Stimulated activated CD4-positive, alpha-beta T cell treated with anti-CD3 and anti-CD28 coated beads, Interleukin-1b, Interleukin-23, amount 100 ng/mL, for 24 hours (primary cell): ENCODE measurements at places on chromosomes 1 and 21.

DNA sequence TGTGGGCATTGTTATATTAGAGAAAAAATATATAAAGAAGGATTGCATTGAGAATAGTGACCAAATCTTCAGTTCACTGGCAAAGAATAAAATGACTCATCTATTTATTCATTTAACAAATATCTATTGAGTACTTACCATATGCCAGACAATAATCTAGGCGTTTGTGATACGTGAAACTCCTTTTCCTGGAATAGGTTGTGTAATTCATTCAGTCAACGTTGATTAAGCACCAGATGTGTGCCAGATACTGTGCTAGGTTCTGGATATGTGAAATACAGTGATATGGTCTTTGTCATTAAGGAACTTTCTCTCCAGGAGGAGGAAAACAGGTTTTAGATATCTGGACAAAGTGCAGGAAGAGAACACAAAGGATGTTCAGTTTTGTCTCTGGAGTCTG, 344.5 kb downstream of the RWDD3 start:
- DNase-seq, result no peak

GRCh38 chr1:159941591-159942560, 3.5 kb downstream of the IGSF9 start:
- DNase-seq, result no peak

- DNase-seq, result no peak
Observed at GRCh38 chr1:235552146-235552716, 48.0 kb upstream of the B3GALNT2 start.

DNA sequence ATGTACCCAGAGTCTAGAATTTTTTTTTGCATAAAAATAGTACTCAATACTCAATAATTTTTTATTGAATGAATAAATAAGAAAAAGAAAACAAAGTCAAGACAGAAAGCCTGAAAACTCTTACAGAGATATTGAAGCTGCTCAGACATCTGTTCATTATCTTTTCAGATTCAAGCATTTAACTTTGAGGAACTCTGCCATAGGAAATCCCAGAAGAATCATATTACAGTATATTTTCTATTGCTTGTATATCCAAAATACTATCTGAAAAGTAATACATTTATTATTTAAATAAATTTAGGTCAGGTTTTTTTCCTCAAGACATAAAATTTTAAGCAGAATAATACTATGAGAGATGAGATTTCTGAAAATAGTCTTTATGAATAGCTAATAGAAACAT, 755.9 kb upstream of the ADGRL4 start:
- DNase-seq, result no peak

- DNase-seq, result no peak
Observed at GRCh38 chr21:43937051-43937832, 72.2 kb downstream of the AGPAT3 start.

- DNase-seq, result no peak
Observed at GRCh38 chr1:233389169-233389568, 61.6 kb downstream of the MAP3K21 start.

DNA sequence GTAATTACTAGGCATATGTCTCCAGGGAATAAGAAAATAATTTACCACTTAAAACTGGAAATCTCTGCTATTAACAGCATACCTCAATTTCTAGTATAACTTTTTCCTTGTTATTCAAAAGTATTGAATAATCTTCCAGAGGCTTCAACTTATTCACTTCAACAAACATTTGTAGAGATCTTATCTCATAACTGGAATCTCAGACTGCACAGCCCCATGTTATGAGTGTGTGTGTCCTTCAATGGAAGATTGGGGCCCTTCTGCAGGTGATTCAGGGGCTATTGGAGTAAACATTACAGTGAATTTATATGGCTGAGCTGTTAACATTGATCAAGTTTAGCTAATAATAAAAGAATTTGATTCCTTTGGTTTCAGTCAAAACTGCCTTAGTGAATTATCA, 946.1 kb downstream of the TTLL7 start:
- DNase-seq, result no peak

DNA sequence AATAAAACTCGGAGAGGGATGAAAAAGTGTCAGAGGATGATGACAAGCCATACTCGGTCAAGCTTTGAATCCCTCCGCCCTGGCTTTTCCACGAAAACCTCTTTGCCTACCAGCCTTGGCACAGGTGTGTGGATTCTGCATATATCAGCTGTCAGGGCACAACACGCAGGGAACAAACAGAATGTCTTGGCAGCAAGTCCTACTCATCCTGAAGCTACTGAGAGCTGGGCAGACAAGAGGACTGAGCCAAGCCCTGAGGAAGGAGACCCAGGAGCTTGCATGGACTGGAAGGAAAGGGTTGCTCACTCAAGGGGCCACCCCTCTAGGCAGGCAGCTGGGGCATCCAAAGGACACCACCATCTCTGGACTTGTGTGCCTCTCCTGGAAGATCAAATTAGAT, 132.4 kb downstream of the HMGB4 start:
- no peak for DNase-seq

GRCh38 chr21:39000496-39000895, 182.8 kb downstream of the PSMG1 start:
- DNase-seq, result no peak

GRCh38 chr21:38806153-38806941, 618 bp downstream of the ETS2 start:
- DNase-seq, result no peak

- DNase-seq, result no peak
Observed at GRCh38 chr1:202357506-202357905, 9.0 kb downstream of the PPP1R12B start.

DNA sequence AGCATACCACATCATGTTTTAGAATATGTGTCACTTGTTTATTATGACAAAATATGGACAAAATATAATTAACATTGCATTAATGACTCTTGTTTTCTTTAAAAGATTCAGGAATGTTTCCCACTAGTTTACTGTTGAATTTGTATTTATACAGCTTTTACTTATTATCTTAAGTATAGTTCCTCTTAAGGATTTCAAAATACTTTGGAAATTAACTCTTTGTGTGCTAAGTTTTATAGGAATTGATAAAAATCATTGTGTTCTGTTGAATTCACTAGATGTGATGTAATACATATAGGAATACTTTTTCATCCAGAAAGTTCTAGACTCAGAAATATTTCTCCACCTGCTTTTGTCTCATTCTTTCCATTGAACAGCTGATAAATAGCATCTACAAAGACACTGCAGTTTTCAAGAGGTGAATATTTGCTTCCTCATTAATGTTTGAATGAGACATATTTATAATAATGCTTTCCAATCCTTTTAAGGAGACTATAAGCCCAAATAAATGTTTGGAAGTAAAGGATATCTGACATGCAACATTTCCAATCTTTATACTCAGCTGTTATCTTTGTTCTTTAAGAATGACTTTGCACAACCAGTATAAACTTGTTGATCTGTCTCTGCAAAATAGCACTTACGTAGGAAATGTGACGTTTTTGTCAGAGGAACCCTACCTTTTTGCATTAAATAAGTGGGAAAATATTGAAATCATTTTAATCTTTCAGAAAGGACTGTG, 38.4 kb upstream of the SAMSN1 start:
- no peak for DNase-seq

GRCh38 chr1:207333009-207333600, 11.6 kb downstream of the CD55 start:
- DNase-seq, result no peak

- DNase-seq, result no peak
Observed at GRCh38 chr1:37726751-37727585, 34.7 kb downstream of the CDCA8 start.

DNA sequence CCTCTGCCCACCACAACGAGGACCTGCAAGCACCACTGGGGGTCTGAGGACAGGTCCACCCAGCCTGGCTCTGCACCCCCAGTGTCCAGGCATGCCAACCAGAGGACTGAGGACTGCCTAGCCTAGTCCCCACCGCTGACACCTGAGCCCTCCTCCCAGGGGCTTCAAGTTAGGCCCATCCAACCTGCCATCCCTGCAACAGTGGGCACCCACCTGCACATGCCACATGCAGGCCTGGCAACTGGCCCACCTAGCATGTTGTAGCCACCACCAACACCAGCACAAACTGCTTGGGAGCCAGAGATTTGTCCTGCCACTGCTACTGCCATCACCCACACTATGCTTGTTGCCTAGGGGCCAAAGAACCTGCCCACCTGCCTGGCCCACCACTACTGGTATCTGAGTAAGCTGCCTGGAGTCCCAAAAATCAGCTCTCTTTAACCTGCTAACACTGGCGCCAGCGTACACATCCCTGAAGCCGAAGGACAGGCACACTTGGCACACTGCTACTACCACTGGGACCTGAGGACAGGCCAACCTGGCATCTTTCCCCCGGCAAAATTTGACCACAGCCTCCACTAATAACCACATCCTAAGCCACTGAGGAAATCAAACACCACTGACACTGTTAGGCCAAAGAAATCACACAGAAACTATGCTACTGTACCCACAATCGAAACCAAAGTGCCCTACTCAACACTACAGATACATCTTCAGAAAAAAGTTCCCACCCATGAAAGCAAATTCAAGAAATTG, 61.5 kb downstream of the PSMG1 start:
- DNase-seq, result no peak

GRCh38 chr1:9717193-9718005, 65.9 kb downstream of the PIK3CD start:
- DNase-seq, result peak; percentile 48

DNA sequence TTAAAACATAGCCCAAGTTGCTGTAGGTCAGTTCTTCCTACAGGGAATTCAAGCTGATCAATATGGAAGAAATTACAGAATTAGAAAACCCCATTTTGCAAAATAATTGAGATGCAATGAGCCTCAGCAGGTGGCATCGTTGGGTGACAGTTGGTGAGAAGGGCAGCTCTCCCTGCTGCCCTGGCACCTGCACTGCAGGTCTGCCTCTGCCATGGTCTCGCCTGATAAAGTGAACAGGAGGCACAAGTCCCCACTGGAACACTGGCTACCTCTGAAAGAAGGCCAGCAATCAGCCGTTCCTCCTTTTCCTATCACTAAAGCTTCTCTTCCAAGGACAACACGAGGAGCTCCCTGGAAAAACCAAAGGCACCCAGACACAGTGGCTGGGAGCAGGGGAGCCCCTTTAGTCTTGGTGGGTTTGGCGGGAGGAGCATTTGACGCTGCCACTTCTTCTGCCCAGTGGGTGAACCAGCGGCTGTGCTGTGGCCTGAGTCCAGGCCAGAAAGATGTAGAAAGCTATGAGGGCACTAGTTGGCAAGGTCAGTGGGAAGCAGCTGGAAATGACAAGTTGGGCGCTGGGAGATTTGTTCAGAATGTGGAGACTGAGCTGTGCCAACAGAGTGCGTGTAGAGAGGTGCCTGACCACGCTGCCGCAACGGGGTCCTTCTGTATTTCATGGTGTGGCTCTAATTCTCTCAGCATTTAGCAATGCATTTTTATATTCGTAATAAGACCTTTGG, 93.1 kb downstream of the RIPK4 start:
- DNase-seq, result no peak

- DNase-seq, result no peak
Observed at GRCh38 chr1:226981386-226981817, 41.3 kb downstream of the COQ8A start.

- DNase-seq, result no peak
Observed at GRCh38 chr1:183239793-183240525, 53.9 kb downstream of the LAMC2 start.

DNA sequence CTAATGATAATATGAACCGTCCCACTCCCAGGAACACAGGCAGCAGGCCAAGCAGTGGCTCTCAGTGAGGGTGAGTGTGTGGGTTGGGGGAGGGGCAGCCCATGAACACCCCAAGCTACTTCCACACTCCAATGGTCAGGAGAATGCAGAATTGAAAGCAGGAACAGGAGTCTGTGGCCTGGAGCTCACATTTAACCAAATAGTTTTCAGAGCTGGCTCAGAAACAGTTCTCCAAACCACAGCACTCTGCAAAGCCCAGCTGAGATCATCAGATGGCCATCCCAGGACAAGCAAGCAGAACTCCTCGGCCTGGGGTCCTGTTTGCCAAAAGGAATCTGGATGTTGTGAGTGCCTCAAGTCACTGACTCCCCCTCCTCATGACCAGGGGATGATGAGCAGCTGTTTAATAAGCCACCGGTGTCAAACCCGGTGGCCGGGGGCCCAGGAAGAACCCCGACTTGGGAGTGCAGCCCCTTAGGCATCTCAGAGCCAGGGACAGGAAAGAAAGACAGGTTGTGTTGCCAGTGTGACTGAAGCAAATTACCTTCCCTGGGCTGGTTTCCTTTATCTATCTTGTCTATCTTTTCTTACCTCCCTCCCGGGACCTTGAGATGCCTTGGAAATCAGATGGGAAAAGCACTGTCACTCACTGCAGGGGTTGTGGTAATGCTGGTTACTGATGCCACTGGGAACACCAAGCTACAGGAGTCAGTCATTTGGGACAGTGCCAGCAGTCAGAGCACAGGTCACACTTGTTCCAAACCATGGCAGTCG, 20.4 kb downstream of the DEGS1 start:
- DNase-seq, result no peak

- DNase-seq, result no peak
Observed at GRCh38 chr1:17926906-17927305, 171.8 kb downstream of the ACTL8 start.

DNA sequence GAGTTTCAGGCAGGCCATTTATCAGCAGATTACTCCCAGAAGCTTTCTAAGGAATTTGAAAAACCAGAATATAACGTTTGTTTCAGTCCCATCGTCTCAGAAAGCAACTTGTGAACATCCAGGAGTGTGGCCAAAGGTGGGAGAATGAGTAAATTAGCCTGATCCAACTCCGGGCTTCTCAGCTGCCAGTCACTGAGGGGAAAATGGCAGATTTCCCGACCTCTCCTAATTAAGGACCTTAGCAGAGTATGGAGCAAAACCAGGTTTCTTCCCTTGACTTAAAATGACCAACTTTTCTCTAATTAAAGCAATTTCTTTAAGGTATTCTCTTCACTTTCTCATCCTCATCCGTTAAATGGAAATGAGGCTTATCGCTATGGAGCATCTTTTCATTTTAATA, 1.0 kb downstream of the CORT start:
- no peak for DNase-seq

GRCh38 chr1:31657972-31658510, 13.4 kb upstream of the PEF1 start:
- DNase-seq, result no peak

DNA sequence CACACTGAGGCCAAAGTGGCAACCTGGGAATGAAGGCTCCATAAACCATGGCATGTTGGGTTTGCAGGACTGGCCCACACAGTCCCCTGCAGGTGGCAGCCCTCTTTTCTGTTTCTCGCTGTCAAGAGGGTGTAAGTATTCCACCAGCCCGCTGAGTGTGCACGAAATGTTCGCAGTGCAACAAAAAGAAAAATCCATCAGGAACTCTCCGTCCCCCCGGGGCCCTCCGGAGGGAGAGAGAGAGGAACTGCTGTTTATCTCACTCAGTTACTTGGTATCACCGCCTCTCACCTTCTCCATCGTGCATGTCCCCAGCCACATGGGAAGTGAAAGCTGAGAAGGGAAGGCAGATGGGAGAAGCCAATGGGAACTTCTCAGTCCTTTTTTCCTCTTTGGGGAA, 38.3 kb downstream of the NCF2 start:
- DNase-seq, result no peak
